Neural progenitor cell (in vitro differentiated cells): ENCODE measurements at places on chromosomes 4 and X.
A peak's percentile ranks its signal among the peaks of the same experiment; 100 is the strongest.

- no peak for DNase-seq
These were observed 9.3 kb downstream of the SPATA4 start for GRCh38 chr4:176186067-176186466.

DNA sequence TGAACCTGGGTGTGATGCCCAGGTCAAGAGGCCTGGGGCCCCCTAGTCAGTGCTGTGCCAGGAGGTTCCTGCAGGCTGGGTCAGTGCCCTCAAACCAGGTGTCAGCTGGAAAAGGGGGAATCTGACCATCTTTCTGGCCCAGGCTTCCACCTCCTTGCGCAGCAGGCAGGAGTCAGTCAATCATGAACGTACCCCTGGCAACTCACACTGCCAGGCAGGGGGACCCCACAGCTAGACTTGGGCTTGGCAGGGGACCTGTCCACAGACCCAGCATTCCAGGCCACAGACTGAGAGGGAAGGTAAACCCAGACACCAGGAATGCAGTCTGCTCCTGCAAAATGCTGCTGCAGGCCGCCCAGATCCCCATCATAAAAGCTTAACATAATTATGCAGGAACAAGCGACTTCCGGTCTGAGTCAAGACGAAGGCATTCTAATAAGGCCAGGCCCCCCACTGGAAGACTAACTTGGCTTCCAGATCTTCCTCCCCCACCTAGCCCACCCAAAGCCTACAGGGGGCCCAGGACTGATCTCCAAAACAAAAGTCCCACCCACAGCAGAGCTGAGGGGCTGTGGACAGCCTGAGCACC, 156.3 kb downstream of the BCOR start:
- DNase-seq: peak; percentile 11

DNA sequence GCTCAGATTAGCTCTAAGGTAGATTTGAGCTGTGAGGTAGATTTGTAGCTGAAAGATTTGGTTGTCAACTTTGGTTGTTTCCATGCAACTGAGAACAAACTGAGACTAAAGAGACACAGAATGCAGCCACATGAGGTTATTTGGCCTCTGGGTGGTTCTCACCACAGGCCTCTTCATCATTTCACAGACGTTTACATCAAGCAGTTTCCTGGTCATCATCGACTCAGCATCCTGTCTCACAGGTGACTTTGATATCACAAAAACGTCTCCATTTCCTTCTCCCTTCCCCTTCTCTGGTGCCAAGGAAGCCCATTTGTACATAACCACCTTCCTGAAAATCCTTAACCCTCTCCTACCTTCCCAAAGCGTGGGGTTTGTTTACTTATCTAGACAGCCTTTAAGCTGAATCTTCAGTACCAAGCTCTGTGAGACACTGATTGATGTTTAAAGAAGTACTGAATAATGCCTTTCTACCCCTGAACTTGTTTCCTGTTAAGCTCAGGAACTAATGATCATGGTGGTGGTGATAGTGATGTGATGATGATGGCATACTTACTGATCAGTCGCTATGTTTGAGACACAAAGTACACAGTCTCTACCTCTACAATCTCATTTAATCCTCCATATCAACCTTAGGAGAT, 81.9 kb downstream of the FAM114A1 start:
- DNase-seq: no peak

- no peak for DNase-seq
These were observed 941.9 kb downstream of the PCDH18 start for GRCh38 chr4:136590440-136590839.

DNA sequence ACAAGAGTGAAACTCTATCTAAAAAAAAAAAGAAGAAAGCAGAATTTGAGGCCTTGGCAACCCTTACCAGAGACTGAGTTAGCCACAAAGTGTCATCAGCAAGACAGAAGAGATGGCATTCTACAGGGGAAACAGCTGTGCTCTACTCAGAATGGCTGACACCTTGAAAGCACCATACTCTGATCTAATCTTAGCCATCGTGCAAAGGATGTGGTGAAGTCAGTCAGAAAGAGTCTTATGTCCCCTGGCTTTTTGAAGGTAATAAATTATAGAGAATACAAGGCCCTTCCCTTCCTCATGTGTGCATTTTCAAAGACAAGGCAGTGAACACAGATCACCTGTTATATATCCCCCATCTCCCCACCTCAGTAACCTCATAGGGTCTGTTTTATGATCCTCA, 13.2 kb downstream of the CLNK start:
- no peak for DNase-seq

- no peak for DNase-seq
These were observed 113.4 kb upstream of the TMEM47 start for GRCh38 chrX:34770511-34770910.

DNA sequence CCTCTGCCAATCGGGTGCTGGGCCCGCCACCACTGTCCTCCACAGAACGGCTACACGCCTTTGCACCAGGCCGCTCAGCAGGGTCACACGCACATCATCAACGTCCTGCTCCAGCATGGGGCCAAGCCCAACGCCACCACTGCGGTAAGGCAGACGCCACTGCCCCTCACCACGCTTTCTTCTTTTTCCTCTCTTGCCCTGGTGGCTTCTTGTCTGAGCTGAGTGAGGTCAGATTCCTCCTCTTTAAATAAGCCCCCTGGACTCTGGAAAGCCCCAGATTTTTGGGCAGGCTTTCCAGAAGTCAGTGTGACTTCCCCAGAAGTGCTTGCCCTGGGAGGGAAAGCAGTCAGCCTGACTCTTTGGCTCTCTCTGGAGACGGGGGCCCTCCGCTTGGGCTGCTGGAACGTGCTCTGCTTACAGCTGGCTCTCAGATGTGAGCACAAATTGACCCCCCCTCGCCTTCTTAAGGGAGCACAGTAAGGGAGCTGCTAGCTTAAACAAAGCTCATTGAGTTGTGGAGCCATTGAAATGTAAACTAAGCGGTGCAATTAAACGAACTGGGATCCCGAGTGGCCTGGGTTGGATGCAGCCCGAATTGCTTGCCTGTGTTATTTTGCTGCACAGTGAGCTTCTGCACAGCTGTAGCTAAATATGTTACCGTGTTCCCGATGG, 243.1 kb downstream of the ANK2 start:
- peak; percentile 92 for DNase-seq

- DNase-seq: peak; percentile 13
These were observed 111.4 kb downstream of the NYX start for GRCh38 chrX:41558531-41558930.

- DNase-seq: no peak
These were observed 13.8 kb downstream of the RNF4 start for GRCh38 chr4:2482693-2483092.

GRCh38 chr4:56622176-56622575, 58.9 kb downstream of the HOPX start:
- DNase-seq: no peak

DNA sequence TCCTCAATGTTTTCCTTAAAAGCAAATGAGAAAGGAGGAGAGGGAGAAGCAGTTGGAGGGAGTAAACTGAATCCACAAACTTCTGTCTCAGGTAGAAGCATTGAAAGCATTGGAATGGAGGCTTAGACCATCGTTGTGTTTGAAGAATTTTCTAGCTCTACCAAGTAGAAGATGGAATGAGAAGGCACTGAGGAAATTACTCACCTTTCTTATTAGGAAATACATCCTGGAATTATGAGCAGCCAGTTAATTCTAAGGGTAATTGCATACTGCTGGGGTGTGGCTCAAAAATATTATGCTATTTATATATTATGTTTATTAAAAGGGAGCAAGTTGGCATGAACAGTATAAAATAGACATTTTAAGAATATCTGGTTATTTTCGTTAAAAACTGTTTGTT, 12.9 kb downstream of the PGM2 start:
- no peak for DNase-seq

DNA sequence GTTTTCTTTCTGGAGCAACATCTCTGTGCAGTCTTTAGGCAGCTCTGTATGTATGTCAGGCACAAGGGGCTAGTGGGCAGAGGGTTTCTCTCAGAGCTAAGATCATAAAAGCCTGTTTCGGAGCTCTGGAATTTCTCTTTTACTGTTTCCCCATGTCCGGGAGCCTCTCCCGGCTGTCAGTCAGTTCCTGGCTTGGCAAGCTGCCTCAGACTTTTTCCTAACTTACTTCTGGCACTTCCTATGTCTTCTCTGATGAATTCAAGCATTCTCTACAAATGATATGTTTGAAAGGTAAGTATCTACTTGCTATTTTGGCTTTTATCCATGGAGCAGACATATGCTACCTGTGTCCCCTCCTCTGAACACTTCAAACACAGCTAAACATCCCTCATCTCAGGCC, 129.3 kb upstream of the PGRMC2 start:
- no peak for DNase-seq

GRCh38 chr4:81698538-81699296, 227.0 kb upstream of the RASGEF1B start:
- peak; percentile 63 for DNase-seq

- DNase-seq: no peak
These were observed 92.9 kb downstream of the TNIP2 start for GRCh38 chr4:2663275-2663674.

GRCh38 chr4:139921429-139922184, 232.4 kb downstream of the MAML3 start:
- peak; percentile 40 for DNase-seq
